ENCODE measurements at places on chromosomes 2 and 18.

GRCh38 chr2:856041-856440, 94.6 kb upstream of the SNTG2 start:
- no peak for DNase-seq

DNA sequence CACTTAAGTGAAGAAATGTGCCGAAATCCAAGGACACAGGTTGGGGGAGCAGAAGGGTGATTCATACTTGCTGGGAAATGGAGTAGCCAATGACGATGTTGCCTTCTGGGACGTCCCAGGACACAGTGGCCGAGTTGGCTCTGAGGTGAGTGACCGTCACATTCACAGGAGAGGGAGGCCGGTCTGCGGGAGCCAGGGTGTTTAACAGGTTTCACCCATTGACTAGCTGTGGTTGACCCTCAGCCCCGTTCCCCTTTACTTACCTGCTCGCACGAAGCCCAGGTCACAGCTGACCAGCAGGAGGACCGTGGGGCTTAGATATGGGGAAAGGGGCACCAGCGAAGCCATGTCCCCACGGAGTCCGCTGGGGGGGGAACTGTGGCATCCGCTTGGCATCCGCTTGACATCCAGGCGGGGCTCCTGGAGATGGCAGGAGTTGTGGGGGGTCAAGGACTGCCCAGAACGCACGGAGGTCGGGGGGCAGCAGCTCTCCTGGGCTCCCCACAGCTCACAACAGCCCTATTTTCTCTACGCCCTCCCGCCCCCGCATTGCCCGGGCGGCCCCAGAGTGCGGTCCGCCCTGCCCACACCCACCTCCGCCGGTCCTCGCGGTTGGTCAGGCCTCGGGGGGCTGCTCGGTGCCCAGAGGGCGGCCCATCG, 586 bp downstream of the FNDC4 start:
- DNase-seq: no peak

DNA sequence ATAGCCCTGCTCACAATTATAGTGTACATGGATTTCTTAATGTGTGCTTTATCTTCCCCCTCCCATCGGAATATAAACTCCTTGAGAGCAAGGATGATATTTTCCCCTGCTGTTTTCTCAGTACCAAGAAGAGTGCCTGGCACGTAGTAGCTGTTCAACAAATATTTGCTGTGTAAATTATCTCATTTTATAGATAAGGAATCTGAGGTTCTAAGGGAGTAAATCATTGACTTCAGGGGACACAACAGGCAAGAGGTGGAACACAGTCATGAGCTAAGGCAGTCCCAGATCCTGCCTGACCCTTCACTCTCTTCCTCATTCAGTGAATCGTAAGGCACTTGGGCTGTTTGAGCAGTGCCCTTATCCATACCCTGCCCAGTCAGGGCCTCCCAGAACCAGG, 187.3 kb upstream of the TNP1 start:
- no peak for DNase-seq

- no peak for DNase-seq
Measured at GRCh38 chr18:47254341-47254939, 3.0 kb upstream of the SKOR2 start.

DNA sequence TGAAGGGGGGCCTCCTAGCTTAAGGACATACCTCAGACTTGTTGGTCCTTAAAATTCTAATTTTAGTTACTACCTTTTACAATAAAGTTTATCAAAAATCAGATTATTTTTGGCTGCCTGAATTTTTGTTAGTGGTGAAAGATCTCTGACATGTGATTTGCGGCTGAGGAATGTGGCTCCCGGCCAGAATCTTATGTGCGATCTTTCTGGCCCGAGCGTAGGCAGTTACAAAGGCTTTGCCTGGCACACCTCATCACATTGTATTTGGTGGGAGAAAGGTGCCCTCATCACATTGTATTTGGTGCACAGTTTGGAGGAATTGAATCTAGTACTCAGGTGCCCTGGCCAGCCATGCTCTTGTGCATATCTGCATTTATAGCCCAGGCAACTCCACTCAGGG, 289.1 kb downstream of the GULP1 start:
- DNase-seq: no peak

Data from stimulated activated CD4-positive, alpha-beta T cell treated with anti-CD3 and anti-CD28 coated beads, Interleukin-1b, Interleukin-23, amount 100 ng/mL, for 24 hours (primary cell).